ENCODE measurements at places on chromosomes 1 and 21. TPM values are rescaled to one million over a fixed set of nuclear protein-coding genes. Genes with fewer than 3 reads are reported as not detected.

Gene IFNLR1
- total RNA-seq: 2.3 TPM

Gene S100A12
- 4.8 TPM for total RNA-seq

Gene APOBEC4
- total RNA-seq: 0.23 TPM

Gene TMIGD3
- 4.8 TPM for total RNA-seq

Gene LCE1F
- not detected for total RNA-seq

Gene PTPN14
- 5.1 TPM for total RNA-seq

Gene JUN
- 69.9 TPM for total RNA-seq
